ENCODE measurements at places on chromosomes 3 and 15.

DNA sequence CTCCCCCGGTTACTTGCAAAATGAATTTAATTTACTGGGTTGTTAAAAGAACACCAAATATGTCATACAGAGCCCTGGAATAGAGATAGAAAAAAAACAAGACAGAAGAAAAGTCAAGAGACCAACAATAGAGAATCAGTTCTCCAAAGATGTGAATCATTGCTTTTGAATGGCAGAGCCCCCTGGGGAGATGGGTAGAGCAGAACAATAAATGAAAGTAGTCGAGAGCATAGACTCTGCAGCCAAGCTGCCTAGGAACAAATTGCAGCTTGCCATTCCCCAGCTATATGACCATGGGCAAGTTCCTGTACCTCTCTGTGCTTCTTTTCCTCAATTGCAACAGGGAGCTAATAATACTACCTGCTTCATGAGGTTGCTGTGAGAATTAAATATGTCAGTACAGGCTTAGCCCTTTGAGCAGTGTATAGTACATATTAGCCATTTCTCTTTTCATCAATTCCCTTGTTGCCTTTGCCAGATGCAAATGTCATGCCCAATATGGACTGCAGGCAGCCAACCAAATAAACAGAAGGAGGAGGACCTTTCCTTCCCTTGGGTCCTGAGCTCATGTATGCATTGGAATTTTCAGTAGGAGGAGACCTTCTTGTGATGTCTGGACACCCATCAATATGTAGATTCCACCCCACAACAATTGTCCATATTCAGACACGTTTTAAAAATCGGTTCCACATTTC lies 25.0 kb upstream of the BFSP2 start:
- no peak for DNase-seq

DNA sequence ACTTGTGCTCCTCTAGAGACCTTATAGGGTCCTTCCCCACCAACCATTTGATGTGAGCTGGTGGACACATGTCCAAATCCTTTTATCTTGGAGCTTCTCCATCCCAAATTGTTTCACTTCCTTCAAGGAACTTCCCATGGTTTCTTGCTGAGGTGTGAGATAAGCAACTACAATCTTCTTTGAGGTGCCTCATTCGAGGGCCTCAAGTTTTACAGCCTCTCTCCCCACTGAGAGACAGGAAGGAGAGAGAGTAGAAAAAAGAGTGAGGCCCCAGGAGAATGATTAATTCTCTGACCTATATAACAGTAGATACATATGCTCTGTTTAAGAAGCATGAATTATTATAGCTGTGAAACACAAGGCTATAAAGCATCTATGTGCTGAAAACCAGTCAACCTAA lies 70.5 kb downstream of the SUMF1 start:
- DNase-seq = no peak

DNA sequence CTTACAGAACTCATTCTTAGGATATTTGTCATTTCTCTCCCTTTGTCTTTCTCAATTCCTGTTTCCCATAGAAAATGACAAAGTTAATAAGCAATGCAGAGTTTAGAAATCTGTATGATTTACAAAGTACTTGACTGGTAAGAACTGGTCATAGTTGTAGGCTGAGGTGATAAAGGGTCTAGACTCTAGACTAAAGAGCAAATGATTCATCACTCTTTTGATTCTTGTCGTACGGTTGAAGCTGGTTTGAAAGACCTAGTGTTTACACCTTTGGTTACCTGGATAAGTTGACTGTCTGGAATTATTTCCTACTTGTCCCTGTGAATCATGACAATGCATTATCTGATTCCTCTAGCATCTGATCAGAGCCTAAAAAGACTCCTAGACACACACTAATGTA lies 58.9 kb upstream of the TP63 start:
- no peak for DNase-seq

- DNase-seq = no peak
These were observed 106.9 kb upstream of the SLCO2A1 start for GRCh38 chr3:134136604-134137003.

- DNase-seq = no peak
These were observed 3.0 kb downstream of the TEX264 start for GRCh38 chr3:51673802-51674654.

- DNase-seq = no peak
These were observed 5.9 kb downstream of the SATB1 start for GRCh38 chr3:18419232-18419631.
